Left renal pelvis (tissue), 4 donors: ENCODE measurements at places on chromosomes 6 and 20.

DNA sequence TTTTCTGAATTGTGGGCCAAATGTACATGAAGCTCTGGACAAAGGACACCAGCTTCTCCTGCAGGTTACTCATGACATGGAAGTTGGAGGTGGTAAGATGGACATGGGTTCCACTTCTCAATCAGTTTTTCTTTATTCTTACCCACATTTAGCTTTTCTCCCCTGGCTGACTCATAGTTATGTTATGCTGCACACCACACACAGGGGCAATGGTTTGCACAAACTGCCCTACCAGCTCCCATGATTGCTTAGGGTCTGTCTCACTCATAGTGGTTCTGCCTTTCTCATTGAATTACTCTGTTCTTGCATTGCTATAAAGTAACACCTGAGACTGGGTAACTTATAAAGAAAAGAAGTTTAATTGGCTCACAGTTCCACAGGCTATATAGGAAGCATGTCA lies 4.5 kb upstream of the CD109 start:
- no peak for DNase-seq

- no peak for DNase-seq
These were observed 491.9 kb downstream of the COL12A1 start for GRCh38 chr6:74713941-74714340.

- no peak for DNase-seq
These were observed 73.9 kb downstream of the TCP11 start for GRCh38 chr6:35067234-35067633.

GRCh38 chr6:47235964-47236760 lies 73.5 kb downstream of the TNFRSF21 start:
- DNase-seq = no peak

DNA sequence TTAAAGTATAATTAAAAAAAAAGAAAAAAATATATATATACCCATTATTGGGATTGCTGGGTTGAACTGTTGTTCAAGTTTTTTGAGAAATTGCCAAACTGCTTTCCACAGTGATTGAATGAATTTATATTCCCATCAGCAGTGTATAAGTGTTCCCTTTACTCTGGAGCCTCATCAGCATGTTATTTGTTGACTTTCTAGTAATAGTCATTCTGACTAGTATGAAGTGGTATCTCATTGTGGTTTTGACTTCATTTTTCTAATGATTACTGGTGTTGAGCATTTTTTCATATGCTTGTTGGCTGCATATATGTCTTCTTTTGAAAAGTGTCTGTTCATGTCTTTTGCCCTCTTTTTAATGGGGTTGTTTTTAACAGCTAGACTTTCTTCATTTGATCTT lies 1260.8 kb upstream of the GJE1 start:
- DNase-seq = no peak

DNA sequence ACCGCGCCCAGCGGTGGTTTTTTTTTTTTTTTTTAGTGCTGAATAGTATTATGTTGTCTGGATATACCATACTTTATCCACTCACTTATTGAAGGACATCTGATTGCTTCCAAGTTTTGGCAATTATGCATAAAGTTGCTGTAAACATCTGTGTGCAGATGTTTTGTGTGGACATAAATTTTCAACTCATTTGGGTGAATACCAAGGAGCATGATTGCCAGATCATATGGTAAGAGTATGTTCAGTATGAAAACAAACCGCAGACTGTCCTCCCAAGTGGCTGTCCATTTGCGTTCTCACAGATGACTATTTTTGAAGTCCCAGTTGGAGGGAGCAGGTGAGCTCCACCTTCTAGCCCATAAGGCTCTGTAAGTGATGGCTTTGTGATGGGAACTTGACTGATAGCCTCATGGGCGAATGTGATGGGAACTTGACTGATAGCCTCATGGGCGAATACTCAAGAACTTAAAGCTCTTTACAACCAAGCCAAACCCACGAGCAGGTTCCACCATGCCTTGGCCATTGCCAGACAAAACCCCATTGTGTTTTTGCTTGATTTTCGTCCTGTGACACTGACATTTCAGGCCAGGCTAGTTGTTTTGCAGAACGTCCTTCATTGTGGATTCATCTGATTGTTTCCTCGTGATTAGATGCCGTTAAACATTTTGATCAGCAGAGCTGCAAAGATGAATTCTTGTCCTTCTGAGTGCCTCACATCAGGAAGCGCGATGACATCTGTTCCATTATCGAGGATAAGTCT lies 51.0 kb downstream of the ZBTB2 start:
- DNase-seq = no peak

DNA sequence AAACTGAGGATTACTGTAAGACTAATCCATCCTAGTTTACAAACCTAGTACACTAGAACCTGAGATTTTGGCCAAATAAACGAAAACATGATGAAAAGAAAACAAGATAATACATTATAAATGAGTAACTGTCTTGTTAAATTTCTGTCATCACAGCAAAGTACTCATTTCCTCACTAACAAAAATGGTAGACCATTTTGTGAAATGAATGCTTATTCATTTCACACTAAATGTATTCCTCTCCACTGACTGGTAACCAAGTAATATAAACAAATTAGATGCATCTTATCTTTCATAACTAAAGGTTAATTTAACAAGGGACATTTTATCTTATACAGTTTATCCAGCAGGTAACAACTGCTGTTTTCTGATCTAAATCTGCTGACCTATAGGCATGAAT lies 143.7 kb downstream of the REV3L start:
- DNase-seq = no peak

GRCh38 chr6:29680904-29681303 lies at the start of gene ZFP57:
ZFP57 (minus strand) TSS chr6:29681152; CDS start chr6:29677003, 4,149 bp downstream.
- no peak for DNase-seq

- no peak for DNase-seq
These were observed 42.3 kb downstream of the STK4 start for GRCh38 chr20:45008521-45009049.

- DNase-seq = no peak
These were observed 21.6 kb downstream of the C6orf163 start for GRCh38 chr6:87366072-87366827.

GRCh38 chr6:33116417-33116816 lies 40.6 kb downstream of the HLA-DPB1 start:
- DNase-seq = no peak

DNA sequence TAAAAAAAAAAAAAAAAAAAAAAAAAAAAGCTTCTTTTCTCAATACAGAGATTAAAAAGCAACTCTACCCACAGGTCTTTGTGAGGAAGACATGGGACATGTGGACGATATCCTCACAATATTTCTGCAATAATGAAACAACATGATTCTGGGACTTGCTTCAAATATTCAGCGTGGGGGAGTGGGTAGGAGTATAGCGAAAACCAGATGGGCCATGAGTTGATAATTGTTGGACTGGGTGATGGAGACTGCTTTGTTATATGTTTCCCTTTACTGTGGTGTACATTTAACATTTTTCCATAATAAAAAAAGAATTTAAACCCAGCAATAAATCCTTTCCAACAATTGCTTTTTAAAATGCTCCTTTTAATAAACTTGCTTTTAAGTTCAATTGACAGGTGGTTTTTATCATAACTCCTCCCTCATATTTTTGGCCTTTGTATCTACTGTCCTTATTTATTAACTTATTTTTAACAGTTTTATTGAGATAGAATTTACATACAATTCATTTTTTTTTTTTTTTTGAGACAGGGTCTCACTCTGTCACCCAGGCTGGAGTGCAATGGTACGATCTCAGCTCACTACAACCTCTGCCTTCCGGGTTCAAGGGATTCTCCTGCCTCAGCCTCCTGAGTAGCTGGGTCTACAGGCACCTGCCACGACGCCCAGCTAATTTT lies 40.4 kb upstream of the ARFGEF2 start:
- no peak for DNase-seq

DNA sequence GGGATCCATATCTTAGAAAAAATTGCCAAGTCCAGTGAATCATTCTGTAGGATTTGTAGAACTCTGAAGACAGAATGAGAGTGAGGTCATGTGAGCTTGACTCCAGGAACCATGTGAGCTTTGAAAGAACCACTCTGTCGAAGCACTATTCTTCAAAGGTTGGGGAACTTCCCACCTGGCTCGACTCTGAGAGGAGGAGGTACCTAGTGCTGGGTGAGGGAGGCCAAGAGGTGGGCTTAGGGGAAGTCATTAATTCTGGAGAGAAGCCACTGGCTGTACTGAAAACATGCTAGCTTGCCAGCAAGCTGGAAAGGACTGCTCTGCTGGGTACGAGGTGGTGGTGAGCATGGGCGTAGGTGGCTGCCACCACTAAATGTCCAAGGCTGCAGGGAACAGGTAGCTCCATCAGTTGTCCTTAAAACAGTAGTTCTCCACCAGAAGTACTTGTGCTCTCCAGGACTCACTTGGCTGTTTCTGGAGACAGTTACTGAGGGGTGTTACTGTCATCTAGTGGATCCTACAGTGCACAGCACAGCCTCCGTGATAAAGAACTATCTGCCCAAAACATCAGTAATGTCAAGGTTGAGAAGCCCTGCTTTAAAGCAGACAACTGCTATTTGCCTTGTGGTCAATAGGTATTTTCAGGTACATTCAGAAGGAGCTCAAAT lies 34.7 kb upstream of the SYNJ2 start:
- DNase-seq = no peak
